ENCODE measurements at places on chromosomes 7 and 10.

- no peak for DNase-seq
Measured at GRCh38 chr10:104899779-104900178, 258.7 kb downstream of the SORCS3 start.

- DNase-seq, result no peak
Measured at GRCh38 chr7:74289659-74290552, 699 bp downstream of the CLIP2 start.

DNA sequence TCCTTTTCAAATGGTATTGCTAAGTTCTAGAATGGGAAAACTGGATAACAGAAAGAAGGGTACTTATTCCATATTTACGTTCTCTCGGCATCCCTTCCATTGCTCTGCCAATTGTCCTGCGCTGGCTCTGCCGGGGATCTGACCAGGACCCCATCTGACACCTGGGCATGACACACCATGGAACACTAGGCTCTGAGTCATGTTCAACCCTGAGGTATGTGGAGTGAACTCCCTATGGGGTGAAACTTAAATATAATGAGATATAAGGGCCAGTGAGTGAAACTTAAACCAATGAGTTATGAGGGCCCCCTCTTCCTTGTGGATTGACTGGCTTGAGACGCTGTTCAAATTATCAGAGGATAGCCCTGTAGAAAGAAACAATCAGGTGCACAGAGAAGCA, 55.1 kb upstream of the ZEB1 start:
- no peak for DNase-seq

- no peak for DNase-seq
Measured at GRCh38 chr7:106016331-106016730, 53.3 kb downstream of the CDHR3 start.

- no peak for DNase-seq
Measured at GRCh38 chr10:14137391-14137790, 193.3 kb downstream of the FRMD4A start.

DNA sequence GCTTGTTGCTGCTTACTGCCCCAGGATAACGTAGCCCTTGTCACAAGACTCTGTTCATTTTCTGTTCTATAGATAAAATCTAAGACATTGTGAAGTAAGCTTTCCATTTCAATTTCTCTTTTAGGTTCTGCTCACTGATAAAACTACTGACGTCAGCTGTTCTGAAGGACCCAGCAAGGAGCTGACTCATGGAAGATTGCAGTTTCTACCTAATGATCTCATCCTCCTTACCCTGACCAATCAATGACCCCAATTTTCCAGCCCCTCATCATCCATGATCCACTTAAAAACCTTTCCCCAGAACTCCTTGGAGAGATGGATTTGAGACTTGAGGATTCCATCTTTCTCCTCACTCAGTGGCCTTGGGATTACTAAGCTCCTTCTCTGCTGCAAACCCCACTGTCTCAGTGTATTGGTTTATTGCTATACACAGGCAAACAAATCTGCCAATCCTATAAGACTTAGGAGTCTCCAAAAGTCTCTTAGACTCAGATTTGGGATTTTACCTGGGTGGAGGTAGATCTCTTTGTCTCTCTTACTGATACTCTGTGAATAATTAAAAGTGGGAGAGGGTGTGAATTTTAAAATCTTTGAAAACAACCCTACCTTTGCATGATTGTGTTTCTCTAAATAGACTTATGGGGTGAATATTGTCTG, 109.2 kb upstream of the TRIM24 start:
- no peak for DNase-seq

- DNase-seq, result no peak
Measured at GRCh38 chr7:123692471-123692877, 36.8 kb downstream of the LMOD2 start.

DNA sequence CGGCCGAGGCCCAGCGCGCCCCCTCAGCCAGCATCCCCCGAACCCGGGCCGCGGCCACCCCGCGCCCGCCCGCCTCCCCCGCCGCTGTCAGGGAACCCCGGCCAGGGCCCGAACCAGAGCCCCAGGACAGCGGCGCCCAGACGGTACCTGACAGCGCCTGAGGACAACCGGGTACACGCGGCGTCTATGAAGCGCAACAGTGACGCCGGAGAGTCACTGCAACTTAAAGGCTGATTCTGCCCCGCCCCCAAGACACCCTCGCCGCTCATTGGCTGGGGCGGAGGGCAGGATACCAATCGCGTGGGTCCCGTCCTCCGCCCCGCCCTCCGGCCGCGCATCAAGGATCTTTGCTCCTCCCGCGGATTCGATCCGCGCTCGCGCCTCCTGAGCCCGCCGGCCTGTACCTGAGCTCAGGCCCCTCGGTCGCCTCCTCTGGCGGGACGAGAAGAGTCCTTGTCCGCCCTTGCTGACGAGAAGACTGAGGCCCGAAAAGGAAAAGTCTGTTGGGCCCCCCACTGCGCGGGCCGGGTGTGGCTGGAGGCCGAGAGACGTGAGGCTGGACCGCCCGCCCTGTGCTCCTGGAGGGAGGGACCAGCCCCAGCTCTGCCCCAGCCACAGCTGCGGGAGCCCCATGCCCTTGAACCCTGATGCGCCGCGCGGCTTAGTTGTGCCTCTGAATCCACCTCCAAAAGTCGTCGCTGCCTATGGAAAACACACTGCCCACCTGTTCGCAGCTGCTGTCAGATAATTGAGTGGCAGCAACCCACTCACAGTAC, at the start of gene OAT:
OAT (minus strand) TSS at position 198 of the 776 bp plus-strand sequence. CDS start 6,752 bp downstream, outside the sequence.
- peak; percentile 94 for DNase-seq

GRCh38 chr10:127907411-127908105, 655 bp downstream of the PTPRE start:
- no peak for DNase-seq

GRCh38 chr7:108122181-108122580, 8.0 kb downstream of the LAMB4 start:
- no peak for DNase-seq

DNA sequence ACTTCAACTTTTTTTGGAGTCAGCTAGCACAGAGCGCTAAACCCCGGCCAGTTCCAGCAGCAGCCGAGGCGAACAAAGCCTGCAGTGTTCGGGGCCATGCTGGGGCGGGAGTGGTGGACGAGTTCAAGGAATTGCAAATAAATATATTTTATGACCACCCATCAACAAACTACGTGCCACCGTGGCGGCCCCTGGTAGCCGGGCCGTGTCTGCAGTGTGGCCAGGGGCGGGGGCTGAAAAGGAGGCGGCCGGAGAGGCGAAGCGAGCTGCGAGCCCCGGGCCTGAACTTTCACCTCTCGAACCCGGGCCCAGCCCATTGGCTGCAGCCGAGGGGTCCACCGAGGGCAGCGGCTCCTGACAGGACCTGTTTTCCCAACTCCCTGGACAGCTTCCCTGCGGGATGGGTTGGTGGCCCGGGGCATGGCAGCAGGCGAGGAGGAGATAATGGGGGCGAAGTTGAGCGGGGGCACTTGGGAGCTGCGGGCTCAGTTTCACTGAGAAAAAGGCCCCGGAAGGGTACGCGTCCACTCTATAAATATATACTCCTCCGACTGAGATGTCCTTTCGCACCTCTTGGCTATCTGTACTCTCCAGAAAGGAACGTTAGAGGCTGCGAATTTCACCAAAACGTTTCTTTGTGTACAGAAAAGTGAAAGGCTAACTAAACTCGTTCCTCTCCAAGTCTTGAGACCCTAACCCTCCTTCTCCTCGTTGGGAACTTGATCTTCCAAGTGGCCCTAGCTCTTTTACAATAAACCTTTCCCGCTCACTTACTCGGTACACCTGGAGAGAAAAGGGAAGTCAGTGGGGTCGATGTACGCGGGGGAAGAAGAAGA, 164.6 kb upstream of the PPP1R3A start:
- DNase-seq, result no peak

DNA sequence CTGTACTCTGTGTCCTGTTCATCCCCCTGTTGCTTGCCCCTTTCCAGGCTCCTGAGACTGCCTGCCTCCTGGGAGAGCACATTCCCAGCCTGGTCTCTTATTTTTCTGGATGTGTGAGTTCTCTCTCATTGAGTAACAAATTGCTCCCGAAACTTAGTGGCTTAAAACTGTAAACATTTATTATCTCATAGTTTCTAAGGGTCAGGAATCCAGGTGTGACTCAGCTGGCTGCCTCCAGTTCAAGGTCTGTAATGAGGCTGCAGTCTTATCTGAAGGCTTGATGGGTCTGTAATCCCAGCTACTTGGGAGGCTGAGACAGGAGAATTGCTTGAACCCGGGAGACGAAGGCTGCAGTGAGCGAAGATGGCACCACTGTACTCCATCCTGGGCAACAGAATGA, 53.6 kb upstream of the PRR15 start:
- DNase-seq, result no peak

DNA sequence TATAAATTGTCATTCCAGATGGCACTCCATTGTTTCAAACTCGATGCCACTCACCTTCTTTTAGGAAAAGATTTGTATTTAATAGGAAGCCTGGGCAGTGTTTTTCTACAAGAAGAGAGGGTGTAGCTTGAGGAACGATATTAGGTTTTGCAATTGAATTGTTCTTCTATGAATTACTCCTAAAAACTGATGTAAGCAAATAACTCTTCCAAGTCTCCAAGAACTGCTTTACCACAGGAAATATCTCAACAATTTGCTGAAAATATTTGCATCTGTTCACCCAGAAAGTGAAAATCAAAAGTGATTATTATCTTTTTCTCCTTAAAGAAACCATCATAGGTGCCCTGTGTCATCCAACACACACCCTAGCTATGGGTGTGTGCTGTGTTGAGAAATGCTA, 261.3 kb upstream of the MEOX2 start:
- DNase-seq, result no peak

- DNase-seq, result no peak
Measured at GRCh38 chr7:80900583-80901576, 18.0 kb downstream of the SEMA3C start.

GRCh38 chr7:45651540-45651939, 77.4 kb downstream of the ADCY1 start:
- no peak for DNase-seq

DNA sequence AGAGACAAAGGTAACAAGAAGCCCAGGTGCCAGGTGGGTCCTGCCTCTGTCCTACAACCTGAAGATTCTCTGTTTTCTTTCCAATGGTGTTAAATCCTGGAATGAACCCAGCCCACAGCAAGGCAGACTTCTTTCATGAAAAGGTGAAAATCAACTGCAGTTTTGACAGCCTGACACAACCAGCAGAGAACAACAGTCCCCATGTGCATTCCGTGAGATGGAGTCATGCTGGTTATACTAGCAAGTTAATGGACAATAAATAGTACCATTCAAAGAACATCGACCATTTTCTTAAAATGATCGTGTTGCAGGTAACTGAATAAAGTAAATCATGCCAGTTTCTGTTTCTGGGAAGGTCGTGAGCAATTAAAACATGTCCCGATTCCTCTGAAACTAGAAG, 131.5 kb downstream of the SFMBT2 start:
- no peak for DNase-seq

- no peak for DNase-seq
Measured at GRCh38 chr10:75159519-75159918, 48.1 kb downstream of the SAMD8 start.

DNA sequence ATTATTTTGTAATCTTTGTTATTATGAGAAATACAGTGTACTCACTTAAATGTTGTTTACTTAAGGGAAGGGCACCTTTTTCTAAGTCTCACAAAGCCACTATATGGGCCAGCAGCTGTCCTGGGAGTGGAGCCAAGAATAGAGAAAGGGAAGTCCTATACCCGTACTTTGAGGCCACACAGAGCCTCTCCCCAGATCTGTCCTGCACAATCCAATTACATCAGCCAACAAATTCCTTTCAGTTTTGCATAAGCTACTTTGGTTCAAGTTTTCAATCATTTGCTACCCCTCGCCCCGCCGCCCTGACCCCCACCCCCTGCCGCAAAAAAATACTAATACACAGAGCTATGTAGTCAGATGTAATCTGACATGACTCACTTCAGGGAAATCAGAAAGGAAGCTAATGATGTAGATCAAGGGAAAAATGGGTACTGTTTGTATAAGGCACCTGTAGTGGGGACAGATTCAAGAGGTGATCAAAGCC, 297.4 kb upstream of the NEBL start:
- DNase-seq, result no peak

GRCh38 chr7:148964483-148965267, 63.6 kb downstream of the PDIA4 start:
- no peak for DNase-seq

- DNase-seq, result no peak
Measured at GRCh38 chr10:88073682-88074081, 210.3 kb downstream of the PTEN start.

DNA sequence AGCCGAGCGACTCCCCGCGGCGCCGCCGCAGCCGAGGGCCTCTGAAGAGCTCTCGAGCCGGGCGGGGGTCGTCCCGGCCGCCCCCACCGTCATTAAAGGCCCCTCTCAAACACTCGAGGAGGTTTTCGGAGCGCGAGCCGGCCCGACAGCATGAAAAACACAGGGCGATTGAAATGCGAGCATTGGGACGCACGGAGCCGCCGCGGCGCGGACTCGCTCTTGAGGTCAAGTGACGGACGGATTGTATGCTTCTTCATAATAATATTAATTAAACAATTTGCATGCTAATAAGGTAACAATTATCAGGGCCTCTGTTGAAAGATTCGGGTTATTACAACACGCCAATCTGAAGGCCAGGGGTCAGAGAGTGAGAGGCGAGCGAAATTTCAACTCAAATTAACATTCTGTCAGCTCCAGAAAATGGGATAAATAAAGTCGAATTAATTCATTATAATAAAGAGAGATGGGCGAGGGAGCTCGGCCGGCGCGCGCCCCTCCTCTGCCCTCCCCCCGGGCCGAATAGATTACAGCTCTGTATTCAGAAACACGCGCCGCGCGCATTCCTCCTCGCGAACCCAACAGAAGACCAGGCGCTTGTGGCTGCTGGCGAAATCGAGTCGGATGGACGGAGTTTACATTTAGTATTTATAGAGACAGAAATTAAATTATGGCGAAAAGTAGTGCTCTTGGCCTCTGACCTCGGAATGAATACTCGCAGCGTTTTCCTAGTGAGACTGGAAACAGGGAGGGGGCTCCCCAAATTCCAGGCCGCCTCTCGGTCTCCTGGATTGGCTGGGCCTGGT, 2.1 kb upstream of the UNCX start:
- DNase-seq, result no peak

GRCh38 chr10:19209319-19209718, 160.7 kb downstream of the MALRD1 start:
- DNase-seq, result no peak

- no peak for DNase-seq
Measured at GRCh38 chr10:30818854-30819253, 189.3 kb upstream of the LYZL2 start.

- DNase-seq, result no peak
Measured at GRCh38 chr7:9391221-9391620, 957.8 kb downstream of the NXPH1 start.

- DNase-seq, result no peak
Measured at GRCh38 chr7:118974836-118975235, 750.3 kb downstream of the ANKRD7 start.
